Right ventricle myocardium inferior (tissue), 1 donor: ENCODE measurements at places on chromosomes 2 and 18. TPM values are rescaled to one million over a fixed set of nuclear protein-coding genes. Genes with fewer than 3 reads are reported as not detected.

The ZNF385B gene
- 0.35 TPM for total RNA-seq

- no peak for DNase-seq
These were observed 267.4 kb downstream of the NEDD4L start for GRCh38 chr18:58311390-58311789.

DNA sequence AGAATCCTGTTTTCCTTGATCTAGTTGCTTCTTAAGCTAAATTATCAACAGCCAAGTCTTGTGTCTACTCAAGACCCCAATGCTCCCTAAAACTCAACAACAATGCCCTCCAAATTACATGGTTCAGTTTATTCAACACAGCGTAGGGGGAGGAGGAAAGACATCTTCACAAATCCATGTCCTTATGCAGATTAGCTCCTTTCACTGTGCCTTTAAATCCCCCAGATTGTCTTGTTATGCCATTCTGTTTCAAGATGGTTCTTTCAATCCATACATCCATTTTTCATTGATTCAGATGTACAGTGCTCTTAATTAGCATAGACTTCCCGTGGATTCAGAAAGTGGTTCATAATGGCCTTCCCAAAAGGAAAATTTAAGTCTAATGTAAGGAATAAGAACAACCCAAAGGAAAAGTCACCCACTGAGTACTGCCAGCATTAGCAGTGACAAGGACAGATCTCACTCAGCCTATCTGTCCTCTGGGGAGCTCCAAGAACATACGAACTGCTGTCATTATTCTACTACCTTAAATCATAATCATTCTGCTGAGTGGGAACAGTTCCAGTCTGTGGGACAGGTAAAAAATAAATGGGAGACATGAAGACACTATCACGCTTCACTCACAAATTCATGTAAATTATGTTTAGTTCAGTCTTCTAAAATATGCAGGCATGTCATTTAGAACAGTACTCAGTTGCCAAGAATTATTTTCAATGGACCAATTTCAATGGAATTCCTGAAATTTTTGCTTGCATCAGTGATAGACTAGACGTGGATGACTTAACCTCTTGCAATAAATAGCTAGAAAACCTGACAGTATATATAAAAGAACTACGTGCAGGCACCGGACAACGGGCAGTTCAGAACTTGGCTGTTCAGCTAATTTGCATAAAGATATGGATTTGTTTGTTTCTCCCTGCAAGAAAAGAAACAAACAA, 58.9 kb upstream of the RNU4ATAC start:
- no peak for DNase-seq

The GAL3ST2 gene
- not detected for total RNA-seq

The MYO5B gene
- total RNA-seq = 0.89 TPM

DNA sequence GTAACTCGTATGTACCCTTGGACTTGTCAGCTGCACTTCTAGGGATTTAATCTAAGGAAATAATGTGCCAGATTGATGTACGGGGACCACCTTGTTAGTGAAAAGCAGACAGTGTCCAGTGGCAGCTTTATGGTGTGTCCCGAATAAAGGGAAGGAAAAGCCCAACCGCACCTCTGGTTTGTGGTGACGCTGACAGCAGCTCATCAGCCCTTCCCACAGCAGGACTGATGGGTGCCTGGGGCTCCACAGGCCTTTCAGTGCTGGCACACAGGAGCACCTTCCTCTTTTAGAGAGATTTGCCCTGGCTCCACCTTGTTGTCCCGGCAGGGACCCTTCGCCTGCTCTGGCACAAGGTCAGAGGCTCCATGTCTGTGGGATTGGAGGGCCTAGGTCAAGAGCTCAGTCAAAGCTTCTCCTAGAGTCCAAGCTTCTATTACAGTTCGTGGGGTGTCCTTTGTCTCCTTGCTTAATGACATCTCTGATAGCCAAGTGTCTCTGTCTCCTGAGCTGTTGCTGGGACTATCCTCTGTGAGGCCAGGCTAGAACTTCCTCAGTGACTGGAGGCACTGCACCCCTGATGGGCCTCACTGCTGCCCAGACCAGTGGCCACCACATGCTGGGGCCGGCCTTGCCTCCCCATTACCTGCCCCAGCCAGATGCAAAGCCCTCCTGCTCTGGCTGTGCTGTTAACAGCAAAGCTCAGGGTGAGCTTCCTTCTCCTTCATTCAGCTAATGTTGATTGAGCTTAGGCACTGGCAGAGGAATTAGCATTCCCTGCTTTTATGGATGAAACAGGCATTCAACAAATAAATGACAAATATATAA, 33.0 kb upstream of the SCLY start:
- DNase-seq = no peak

DNA sequence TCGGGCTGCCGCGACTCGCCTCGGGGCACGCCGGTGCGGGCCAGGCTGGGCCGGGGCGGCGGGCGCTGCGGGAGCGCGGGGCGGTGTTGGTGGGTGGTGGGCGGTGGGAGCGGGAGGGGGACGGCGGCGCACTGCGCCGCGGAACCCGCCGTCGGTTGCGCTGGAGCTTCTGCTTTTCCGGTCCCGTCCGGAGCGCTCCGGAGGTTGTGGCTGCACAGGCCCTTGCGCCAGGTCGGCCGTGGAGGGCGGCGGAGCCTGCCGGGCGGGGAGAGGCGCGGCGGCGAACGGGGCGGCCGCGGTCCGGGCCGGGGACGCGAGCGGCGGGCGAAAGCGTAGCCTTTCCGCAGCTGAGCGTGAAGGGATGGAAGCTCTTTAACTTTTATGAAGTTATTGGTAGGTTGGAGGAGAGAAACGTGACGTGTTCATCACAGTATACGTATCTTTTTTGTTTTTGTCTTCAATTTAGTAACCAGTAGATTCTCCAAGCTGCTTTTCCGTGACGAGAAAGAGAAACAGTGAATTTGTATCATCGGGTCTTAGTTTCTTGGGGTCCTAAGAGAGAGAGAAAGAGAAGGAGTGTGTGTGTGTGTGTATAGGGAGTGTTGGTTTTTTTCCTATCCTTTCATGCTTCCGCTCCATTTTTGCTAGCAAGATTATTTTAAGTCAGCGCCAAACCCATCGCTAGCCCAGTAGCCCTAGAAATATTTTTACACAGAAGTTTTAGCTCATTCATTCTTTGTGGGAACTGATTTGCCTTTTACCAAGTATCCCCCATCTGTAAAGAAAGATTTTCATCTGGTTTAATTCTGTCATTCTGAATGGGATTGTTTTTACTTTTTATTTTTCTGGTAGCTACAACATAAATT, 535 bp downstream of the ATG4B start:
- peak; percentile 79 for DNase-seq

DNA sequence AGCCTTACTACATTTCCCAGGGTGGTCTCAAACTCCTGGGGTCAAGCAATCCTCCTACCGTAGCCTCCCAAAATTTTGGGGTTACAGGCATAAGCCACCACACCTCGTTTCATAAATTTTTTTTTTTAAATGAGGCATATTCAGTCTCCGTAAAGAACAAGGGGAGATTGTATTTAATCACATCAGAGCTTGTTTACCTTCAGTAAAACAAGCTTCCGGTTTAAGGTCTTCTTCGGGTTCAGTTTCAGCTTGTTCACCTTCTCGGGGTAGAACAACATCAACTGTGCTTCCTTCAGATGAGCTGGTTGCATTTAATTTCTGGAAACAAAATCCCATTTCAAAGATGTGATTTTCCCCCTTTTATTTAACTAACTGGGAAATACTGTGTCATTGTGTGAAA, 88.6 kb downstream of the SCN3A start:
- DNase-seq = no peak

GRCh38 chr18:78726326-78727056, 253.1 kb upstream of the SALL3 start:
- peak; percentile 53 for DNase-seq

The SIX2 gene
- 0.65 TPM for total RNA-seq

DNA sequence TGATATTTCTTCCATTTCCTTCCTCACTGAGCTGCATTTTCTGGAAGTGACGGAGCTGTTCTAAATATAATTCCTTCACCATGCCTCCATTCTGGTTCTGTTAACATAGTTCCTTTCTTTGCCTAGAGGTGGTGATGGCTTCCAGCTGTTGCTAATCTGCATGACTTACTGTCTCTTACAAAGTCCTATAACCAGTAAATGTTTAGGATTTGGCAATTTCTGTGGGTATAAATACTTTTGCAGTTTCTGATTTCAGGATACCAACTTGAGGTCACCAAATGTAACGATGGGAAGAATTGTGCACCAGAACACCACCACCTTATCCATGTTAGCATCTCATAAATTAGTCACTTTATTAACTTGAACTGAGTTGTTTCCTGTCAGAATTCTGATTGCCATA, 101.7 kb upstream of the FN1 start:
- no peak for DNase-seq

DNA sequence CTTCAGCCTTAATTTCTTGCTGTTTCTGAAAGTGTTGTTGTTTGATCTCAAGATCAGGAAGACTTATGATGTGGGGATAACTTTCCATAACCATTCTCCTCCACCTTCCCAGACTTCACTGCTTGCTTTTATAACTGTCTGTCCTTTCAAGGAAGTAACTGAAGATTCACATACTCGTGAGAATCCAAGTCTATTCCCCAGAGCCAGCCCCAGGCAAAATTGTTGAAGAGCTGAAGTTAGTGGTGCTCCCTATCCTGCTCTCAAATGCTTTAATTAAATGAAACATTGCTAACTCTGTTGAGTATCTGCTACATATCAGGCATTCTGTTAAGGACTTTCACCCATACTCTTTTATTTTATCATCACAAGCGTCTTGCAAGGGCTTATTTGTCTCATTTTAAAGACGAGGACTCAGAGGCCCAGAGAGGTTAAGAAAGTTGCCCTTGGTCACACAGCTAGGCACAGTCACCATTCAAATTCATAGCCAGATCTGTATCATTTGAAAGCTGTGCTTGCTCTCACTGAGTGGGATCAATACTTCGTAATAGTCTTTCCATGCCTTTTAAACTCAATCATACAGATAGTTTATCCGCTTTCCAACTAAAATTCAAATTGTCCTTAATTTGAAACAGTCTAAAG, 189.8 kb upstream of the TCF4 start:
- no peak for DNase-seq

- DNase-seq = no peak
These were observed 24.4 kb downstream of the CXCR4 start for GRCh38 chr2:136093583-136093982.

The MEP1B gene
- total RNA-seq = not detected

DNA sequence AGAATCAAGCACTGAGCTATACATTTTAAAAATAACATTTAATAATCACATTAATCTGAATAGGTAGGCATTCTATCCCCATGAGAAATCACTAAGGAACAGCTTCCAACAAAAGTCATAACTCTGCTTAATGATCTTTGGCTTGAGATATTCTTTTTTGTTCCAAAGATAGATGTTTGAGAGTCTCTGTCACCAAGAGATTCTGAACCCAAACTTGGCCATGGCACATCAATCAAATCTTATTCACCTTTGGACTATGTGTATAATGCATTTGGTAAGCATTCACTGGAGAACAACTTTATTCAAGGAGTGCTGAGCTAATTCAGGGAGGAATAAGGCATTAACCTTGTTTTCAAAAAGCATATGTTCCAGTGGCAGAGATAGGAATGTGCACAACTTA, 743.3 kb downstream of the SLC4A3 start:
- DNase-seq = no peak

- DNase-seq = no peak
These were observed 111.6 kb upstream of the DNMT3A start for GRCh38 chr2:25453199-25453905.

DNA sequence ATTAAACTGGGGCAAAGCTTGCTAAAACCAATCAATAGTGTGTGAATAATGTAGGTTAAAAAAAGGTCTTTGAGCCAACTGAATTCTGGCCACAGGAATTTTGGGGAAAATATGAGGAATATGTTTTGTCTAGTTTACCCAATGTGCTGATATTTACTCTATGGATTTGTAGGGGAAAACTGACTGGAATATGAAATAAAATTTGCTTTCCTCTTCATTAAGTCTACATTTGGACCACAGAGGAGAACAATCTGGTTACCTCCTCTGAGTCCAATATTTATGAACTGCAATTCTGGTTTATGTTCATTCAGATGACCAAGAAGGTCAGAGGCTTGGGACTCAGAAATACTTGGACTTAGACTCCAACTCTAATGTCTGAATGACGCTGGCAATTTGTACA, 1042.2 kb upstream of the CNTNAP5 start:
- DNase-seq = no peak

The CD8B gene
- 0.30 TPM for total RNA-seq

The HOXD12 gene
- total RNA-seq = not detected
